ENCODE measurements at places on chromosomes 2 and 18. TPM values are rescaled to one million over a fixed set of nuclear protein-coding genes. Genes with fewer than 3 reads are reported as not detected.

Gene MAP2
- 0.05 TPM for total RNA-seq

Gene FTCDNL1
- total RNA-seq: 0.35 TPM

Gene LYPD1
- total RNA-seq: 15.8 TPM

Gene METTL21A
- total RNA-seq: 31.0 TPM

- H3K36me3 ChIP-seq: no peaks in the 10 kb centered on the region
- no peak overlapping the region for H3K27ac ChIP-seq
- no peaks in the 10 kb centered on the region for H3K4me1 ChIP-seq
- DNase-seq: no peak
These were observed 91.2 kb upstream of the CCDC195 start for GRCh38 chr2:224807153-224807964.

DNA sequence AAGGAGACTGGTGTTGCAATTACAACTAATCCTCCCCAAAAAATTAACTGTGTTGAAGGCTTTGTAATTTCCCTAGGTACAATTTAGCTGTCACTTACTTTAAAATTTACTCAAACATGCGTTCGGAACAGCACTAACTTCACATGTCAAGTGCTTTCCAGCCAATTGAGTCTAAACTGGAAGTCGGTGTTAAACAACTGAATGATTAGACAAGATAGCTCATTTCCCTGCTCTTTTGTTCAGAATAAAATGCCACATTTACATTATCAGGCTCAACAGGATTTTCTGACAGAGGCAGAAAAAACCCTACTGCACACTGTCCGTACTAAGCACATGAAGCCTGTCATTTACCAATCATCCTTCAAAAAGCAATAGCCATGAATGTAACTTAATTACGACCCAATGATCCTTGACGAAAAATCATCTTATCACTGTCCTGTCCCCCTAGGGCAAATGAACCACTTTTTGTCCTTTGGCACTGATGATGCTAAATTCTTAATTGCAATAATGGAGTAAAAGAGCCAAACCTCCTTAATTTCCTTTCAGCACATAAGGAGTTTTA lies 56.0 kb downstream of the LRPPRC start:
- H3K4me3 ChIP-seq: no peak overlapping the region
- no peaks in the 10 kb centered on the region for H3K4me1 ChIP-seq
- no peak overlapping the region for H3K27ac ChIP-seq
- H3K36me3 ChIP-seq: 0 out of 2 replicates have a peak, but pooled peaks cover 1% of the 10 kb centered on the region
- DNase-seq: no peak
- H3K27me3 ChIP-seq: no peaks in the 10 kb centered on the region

- peaks cover 5% of the 10 kb centered on the region for H3K4me1 ChIP-seq
- H3K27me3 ChIP-seq: no peaks in the 10 kb centered on the region
- no peaks in the 10 kb centered on the region for H3K36me3 ChIP-seq
- DNase-seq: no peak
- no peak overlapping the region for H3K27ac ChIP-seq
These were observed 215.2 kb downstream of the VAPA start for GRCh38 chr18:10128921-10129501.

DNA sequence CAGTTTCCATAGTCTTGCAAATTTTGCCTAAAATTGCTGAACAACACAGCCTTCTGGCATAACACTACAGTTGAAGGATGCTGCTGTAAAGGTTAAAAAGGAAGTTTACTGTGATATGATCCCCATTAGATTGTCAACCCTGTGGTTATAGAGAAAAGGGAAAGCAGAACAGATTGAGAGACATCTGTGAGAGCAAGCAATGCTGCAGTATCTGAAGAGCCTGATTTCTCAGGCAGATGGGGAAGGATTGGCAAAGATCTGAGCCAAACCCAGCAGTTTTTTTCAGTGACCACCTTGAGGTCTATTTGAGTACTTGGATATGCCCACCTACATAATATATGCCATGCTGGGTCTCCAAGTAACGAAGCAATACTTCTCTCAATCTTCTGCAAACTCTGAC lies 8.5 kb upstream of the ST8SIA3 start:
- no peak overlapping the region for H3K27ac ChIP-seq
- no peaks in the 10 kb centered on the region for H3K36me3 ChIP-seq
- H3K4me3 ChIP-seq: no peak overlapping the region
- H3K4me1 ChIP-seq: no peaks in the 10 kb centered on the region
- no peak for DNase-seq

Gene THSD7B
- total RNA-seq: 7.1 TPM

Gene LAMA1
- 129 TPM for total RNA-seq

Gene CPS1
- 1.2 TPM for total RNA-seq

Gene LTBP1
- 64.9 TPM for total RNA-seq

Gene PARD6G
- 1.0 TPM for total RNA-seq

DNA sequence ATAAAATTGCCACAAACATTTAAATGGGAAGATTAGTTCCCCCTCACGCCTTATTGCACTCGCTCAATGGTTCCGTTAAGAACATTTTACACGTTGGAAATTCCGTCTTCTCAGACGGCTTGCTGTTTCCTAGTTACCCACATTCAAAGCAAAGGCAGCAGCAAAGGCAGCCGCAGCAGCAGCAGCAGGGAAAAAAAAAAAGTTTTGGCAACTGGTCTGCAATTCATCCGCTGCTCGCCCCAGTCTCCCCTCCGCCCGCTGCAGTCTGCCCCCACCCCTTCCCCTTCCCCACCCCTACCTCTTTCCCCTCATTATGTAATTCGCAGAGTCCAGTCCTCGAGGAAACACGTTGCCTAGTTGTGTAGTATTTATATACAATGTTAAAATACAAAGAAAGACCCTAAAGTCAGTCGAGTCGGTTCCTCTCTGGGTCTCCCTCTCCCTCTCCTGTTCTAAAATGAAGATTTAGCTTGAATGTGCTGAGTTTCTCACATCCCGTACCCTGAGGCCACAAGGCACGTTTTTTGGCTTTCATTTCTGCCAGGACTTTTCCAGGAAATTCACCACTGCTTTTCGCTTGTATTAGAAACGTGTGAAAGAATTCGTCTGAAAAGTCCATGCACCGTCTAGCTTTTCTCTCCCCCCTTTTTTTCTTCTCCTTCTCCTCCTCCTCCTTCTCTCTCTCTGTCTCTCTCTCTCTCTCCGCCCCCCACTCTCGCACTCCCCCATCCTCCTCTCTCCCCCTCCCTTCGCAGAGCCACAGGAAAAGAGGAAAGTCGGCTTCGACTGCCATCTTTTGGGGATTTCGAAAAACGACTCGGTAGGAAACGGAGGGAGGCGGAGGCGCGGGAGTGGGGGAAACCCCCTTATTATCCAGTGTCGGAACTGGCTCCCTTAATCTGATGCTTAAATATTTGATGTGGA lies 140.0 kb downstream of the MEIS1 start:
- peak; percentile 65 for DNase-seq
- peaks cover 9% of the 10 kb centered on the region for H3K4me1 ChIP-seq
- H3K27me3 ChIP-seq: peaks cover 1% of the 10 kb centered on the region
- peak overlapping the region; percentile 29 for H3K27ac ChIP-seq

- H3K27ac ChIP-seq: no peak overlapping the region
- H3K4me1 ChIP-seq: peaks cover 11% of the 10 kb centered on the region
- no peaks in the 10 kb centered on the region for H3K27me3 ChIP-seq
- H3K4me3 ChIP-seq: no peak overlapping the region
- H3K36me3 ChIP-seq: peaks cover 2% of the 10 kb centered on the region
These were observed 351.8 kb upstream of the GYPC start for GRCh38 chr2:126304154-126304553.

Gene ZNF513
- 18.2 TPM for total RNA-seq

- H3K27ac ChIP-seq: no peak overlapping the region
- no peak overlapping the region for H3K4me3 ChIP-seq
- H3K36me3 ChIP-seq: no peaks in the 10 kb centered on the region
These were observed 350.6 kb upstream of the VRK2 start for GRCh38 chr2:57696016-57696415.

Measured in Caco-2 (cell line).